ENCODE measurements at places on chromosomes 4 and X.

- DNase-seq, result no peak
Measured at GRCh38 chr4:157898836-157899605, 273.8 kb downstream of the GASK1B start.

DNA sequence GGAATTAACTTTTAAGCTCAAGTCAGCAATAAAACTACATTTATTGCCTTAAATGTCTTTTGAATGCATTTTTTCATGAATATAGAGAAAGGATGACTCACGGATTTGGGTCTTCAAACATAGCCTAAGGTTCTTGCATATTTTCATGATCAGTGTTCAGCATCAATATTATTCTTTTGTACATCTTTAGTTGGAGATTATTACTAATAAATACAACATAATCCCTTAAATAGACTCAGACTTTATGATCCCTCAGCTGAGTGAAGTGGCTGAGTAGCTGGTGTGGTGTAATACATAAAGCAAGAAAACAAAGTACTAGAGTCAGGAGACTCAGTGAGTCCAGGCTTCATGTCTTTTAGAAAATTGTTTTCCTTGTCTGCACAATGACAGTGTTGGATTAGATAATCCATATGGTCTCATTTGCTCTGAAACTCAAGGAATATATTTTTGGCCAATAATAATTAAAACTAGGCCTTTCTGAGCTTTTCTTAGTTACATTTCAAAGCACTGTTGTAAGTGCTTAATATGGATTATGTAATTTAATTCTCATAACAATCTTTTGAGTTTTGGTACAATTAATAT, 78.3 kb upstream of the UNC5C start:
- DNase-seq, result no peak

GRCh38 chrX:124354648-124355047, 8.3 kb downstream of the SH2D1A start:
- DNase-seq, result no peak

- no peak for DNase-seq
Measured at GRCh38 chr4:39987485-39987884, 9.8 kb upstream of the PDS5A start.

DNA sequence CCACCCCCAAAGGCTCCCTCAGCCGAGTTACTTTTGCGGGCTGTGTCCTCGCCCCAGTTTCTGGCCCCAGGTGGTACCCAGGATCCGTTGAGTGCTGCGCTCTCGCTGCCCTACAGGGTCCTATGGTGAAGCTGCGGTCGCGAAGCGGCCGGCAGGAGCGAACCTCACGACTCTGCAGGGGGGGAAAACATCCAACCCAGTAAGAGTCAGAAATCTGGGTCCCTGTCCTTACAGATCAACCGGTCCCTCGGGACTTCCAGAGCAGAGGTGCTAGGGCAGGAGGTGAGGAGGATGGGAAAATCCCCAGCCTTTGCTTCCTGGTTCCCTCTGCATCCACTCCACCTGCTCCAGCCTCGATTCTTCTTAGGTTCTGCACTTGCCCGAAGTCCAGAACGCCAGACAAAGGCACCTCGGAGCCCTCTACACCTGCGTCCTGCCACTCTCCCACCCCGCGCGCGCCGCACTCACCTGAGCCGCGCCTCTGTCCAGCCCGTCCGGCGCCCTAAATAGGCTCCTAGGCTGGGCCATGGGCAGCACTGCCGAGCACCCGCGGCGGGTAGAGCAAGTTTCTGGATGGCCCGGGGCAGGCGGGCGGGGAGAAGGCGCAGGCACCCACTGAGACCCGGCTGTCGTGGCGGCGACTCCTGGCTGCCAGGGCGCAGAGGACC, at the start of gene HS3ST1:
Gene HS3ST1, minus strand, starts transcription at position 664 of the 668 bp plus-strand sequence. CDS start 28,889 bp downstream, outside the sequence.
- DNase-seq, result no peak
